ENCODE measurements at places on chromosomes 2 and 18.
A peak's percentile ranks its signal among the peaks of the same experiment; 100 is the strongest.

DNA sequence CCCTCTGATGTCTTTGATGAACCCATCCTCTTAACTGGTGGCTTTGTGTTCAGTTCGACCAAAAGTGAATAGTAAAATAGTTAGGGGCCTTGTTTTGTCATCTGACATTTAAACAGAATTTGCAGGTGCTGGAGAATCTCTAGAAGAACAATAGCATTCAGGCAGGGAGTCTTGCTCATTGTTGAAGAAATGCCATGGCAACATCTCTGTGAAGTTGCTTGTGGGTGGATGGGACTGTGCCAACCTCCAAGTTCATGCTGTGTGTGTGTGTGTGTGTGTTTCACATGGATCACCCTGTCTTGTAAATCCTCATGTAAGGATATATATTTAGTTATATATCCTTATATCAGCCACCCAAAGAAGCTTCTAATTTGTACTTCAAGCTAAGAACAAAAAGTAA lies 66.7 kb downstream of the SKA1 start:
- H3K27me3 ChIP-seq = no peaks in the 10 kb centered on the region
- H3K4me1 ChIP-seq = no peaks in the 10 kb centered on the region
- H3K36me3 ChIP-seq = no peaks in the 10 kb centered on the region
- no peak overlapping the region for H3K27ac ChIP-seq
- DNase-seq = no peak
- no peak overlapping the region for H3K4me3 ChIP-seq

GRCh38 chr2:101706819-101707177 lies 9.3 kb downstream of the MAP4K4 start:
- no peak for DNase-seq
- no peak overlapping the region for H3K4me3 ChIP-seq
- no peaks in the 10 kb centered on the region for H3K27me3 ChIP-seq

GRCh38 chr2:143175438-143175837 lies 46.2 kb downstream of the ARHGAP15 start:
- no peak overlapping the region for H3K4me3 ChIP-seq
- no peaks in the 10 kb centered on the region for H3K36me3 ChIP-seq
- no peaks in the 10 kb centered on the region for H3K27me3 ChIP-seq
- H3K4me1 ChIP-seq = no peaks in the 10 kb centered on the region
- no peak overlapping the region for H3K27ac ChIP-seq

DNA sequence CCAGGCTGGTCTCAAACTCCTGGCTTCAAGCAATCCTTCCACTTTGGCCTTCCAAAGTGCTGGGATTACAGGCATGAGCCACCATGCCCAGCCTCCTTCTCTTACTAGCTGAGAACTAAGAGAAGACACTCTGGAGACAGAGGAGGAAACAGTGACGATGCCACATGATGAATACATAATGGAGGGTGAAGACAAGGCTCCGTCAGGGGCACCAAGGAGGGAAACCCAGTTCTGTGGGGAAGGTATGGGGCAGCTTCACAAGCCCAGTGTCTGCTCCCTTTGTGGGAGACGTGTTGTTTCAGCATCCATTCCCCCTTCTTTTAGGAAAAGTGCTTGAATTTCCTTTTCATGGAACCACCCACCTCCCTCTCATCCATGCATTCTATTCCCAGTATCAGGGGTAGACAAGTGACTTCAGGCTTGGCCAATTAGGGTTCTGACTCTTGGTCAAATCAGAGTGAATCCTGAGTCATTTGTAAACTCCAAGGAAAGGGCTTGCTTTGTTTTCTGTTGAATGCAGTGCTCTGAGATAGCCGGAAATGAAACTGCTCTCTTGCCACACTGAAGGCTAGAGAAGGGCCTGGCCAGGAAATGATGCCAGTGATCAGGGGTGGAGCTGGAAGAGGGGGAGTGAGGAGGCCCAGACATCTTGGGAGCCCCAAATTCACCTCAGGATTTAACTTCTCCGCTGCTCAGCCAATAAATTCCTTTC lies 23.7 kb downstream of the TMEM127 start:
- H3K27me3 ChIP-seq = no peaks in the 10 kb centered on the region
- no peaks in the 10 kb centered on the region for H3K4me1 ChIP-seq
- peak overlapping the region; percentile 57 for H3K27ac ChIP-seq
- DNase-seq = no peak

- H3K27me3 ChIP-seq = no peaks in the 10 kb centered on the region
- DNase-seq = no peak
- no peaks in the 10 kb centered on the region for H3K36me3 ChIP-seq
- H3K27ac ChIP-seq = no peak overlapping the region
- H3K4me1 ChIP-seq = no peaks in the 10 kb centered on the region
Measured at GRCh38 chr2:97675430-97676113, 6.1 kb downstream of the C2orf92 start.

- H3K27ac ChIP-seq = no peak overlapping the region
- H3K4me1 ChIP-seq = no peaks in the 10 kb centered on the region
- H3K27me3 ChIP-seq = no peaks in the 10 kb centered on the region
- DNase-seq = no peak
Measured at GRCh38 chr2:212987492-212987891, 163.9 kb downstream of the IKZF2 start.

DNA sequence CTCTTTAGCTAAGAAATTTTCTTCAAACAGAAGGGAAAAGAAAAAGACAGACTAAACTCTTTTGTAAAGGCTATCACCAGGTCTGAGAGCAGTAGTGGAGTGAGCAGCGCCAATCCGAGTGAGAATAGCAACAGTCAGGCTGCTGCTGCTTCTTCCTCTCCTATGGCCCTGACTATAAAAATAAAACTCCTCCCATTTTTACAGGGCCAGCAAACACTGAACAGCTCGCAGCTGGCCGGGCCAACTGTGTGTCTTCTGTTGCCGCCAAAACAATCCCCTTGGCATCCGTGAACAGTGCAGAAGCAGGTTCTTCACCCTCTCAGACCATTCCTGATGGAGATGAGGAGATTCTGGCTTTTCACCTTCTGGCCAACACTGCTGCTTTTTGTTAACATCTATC lies 124.5 kb downstream of the CNTNAP5 start:
- no peaks in the 10 kb centered on the region for H3K36me3 ChIP-seq
- no peak overlapping the region for H3K4me3 ChIP-seq
- no peak for DNase-seq
- no peak overlapping the region for H3K27ac ChIP-seq
- no peaks in the 10 kb centered on the region for H3K27me3 ChIP-seq

DNA sequence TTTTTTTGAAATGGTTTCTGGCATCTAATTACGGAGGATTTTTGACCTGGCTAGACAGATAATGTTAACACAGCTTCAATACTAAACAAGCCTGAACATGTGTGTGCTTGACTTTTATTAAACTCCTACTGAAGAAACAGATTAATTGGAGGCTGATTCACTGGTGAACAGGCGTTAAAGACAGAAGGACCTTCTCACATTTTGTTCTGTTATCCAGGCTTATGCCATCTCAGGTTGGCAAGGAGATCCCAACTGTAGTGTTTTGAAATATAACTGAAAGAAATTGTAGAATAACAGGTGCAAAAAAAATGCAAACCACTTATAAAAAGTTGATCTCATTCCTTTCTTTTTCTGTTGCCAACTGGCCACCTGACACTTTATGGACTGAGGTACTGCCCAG lies 269.6 kb downstream of the ARHGAP15 start:
- H3K4me1 ChIP-seq = no peaks in the 10 kb centered on the region
- DNase-seq = no peak
- H3K4me3 ChIP-seq = no peak overlapping the region
- H3K27me3 ChIP-seq = no peaks in the 10 kb centered on the region
- no peaks in the 10 kb centered on the region for H3K36me3 ChIP-seq

GRCh38 chr2:66534461-66534860 lies 99.5 kb downstream of the MEIS1 start:
- H3K4me3 ChIP-seq = no peak overlapping the region
- no peak overlapping the region for H3K27ac ChIP-seq
- DNase-seq = no peak

GRCh38 chr2:43349904-43350303 lies 123.5 kb upstream of the ZFP36L2 start:
- peaks cover 25% of the 10 kb centered on the region for H3K4me1 ChIP-seq
- no peaks in the 10 kb centered on the region for H3K27me3 ChIP-seq
- no peak overlapping the region for H3K4me3 ChIP-seq
- DNase-seq = no peak

- no peaks in the 10 kb centered on the region for H3K27me3 ChIP-seq
- H3K36me3 ChIP-seq = no peaks in the 10 kb centered on the region
- DNase-seq = no peak
- H3K4me1 ChIP-seq = peaks cover 7% of the 10 kb centered on the region
- no peak overlapping the region for H3K4me3 ChIP-seq
Measured at GRCh38 chr2:233852056-233852455, 2.3 kb downstream of the HJURP start.

- no peak for DNase-seq
- no peaks in the 10 kb centered on the region for H3K27me3 ChIP-seq
- no peak overlapping the region for H3K27ac ChIP-seq
Measured at GRCh38 chr2:70691497-70692140, 76.4 kb downstream of the ADD2 start.

GRCh38 chr18:9647496-9648323 lies 33.4 kb upstream of the PPP4R1 start:
- no peak overlapping the region for H3K27ac ChIP-seq
- no peak overlapping the region for H3K4me3 ChIP-seq
- H3K4me1 ChIP-seq = no peaks in the 10 kb centered on the region

GRCh38 chr2:122745603-122746002 lies 990.2 kb downstream of the TSN start:
- DNase-seq = no peak
- H3K4me1 ChIP-seq = no peaks in the 10 kb centered on the region
- no peaks in the 10 kb centered on the region for H3K27me3 ChIP-seq
- H3K27ac ChIP-seq = no peak overlapping the region

DNA sequence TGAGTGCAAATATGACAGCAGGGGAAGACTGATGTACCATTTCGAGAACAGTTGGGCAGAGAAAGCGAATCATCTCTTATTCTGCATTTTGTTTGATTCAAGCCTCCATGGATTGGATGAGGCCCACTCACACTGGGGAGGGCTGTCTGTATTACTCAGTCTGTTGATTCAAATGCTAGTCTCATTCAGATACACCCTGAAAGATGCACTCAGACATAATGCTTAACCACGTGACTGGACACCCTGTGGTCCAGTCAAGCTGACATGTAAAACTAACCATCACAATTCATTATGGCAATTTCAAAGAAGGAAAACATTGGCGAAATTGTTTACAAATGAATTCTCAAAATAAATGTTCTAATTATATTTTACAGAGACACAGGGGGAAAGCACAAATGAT lies 1210.2 kb downstream of the DPP10 start:
- H3K27ac ChIP-seq = no peak overlapping the region
- H3K27me3 ChIP-seq = no peaks in the 10 kb centered on the region
- H3K4me1 ChIP-seq = no peaks in the 10 kb centered on the region
- H3K4me3 ChIP-seq = no peak overlapping the region
- DNase-seq = no peak
- H3K36me3 ChIP-seq = no peaks in the 10 kb centered on the region

DNA sequence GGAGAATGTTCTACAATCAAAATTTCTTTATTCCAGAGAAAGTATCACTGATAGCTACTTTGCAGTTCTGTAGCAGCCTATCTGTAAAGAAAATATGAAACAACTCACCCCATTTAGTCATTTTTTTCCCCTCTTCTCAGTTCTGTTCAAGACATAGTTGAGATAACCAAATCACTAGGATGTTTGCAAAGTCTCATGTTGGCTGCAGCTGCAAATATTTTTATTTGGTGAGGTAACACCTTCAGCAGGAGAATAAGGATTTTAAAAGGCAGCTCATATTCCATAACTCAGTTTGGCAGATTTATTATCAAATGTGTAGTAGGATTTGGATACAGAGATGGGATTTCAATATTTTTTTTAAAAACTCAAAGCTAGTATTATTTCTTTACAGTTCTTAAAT lies 41.0 kb downstream of the HNRNPLL start:
- DNase-seq = no peak
- H3K27ac ChIP-seq = no peak overlapping the region
- no peaks in the 10 kb centered on the region for H3K27me3 ChIP-seq
- H3K4me1 ChIP-seq = no peaks in the 10 kb centered on the region
- H3K4me3 ChIP-seq = no peak overlapping the region
- H3K36me3 ChIP-seq = no peaks in the 10 kb centered on the region

- no peak overlapping the region for H3K4me3 ChIP-seq
- H3K27ac ChIP-seq = no peak overlapping the region
- DNase-seq = no peak
- H3K4me1 ChIP-seq = no peaks in the 10 kb centered on the region
- H3K36me3 ChIP-seq = no peaks in the 10 kb centered on the region
Measured at GRCh38 chr2:137879121-137879520, 85.2 kb upstream of the HNMT start.

DNA sequence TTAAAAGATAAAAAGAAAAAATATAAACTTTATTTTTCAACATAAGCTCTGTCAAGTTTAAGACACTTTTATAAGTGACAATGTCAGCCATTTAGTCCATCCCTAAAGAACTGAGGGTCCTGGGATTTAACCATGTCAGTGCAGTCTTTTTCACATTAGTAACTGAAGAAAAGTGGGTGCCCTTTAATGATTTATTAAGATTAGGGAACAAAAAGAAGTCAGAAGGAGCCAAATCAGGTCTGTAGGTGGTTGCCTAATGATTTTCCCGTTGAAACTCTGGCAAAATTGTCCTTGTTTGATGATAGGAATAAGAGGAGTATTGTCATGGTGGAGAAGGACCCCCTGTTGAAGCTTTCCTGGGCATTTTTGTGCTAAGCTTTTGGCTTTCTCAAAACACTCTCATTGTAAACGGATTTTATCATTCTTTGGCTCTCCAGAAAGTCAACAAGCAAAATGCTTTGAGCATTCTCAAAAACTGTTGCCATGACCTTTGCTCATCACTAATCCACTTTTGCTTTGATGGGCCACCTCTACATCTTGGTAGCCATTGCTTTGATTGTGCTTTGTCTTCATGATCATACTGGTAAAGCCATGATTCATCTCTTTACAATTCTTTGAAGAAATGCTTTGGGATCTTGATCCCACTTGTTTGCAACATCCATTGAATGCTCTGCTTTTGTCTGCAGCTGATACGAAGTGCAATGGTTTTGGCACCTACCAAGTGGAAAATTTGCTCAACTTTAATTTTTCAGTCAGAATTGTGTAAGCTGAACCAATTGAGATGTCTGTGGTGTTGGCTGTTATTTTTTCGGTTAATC lies 22.0 kb downstream of the TSPYL6 start:
- H3K4me3 ChIP-seq = no peak overlapping the region
- no peaks in the 10 kb centered on the region for H3K27me3 ChIP-seq
- H3K36me3 ChIP-seq = no peaks in the 10 kb centered on the region
- no peak for DNase-seq

DNA sequence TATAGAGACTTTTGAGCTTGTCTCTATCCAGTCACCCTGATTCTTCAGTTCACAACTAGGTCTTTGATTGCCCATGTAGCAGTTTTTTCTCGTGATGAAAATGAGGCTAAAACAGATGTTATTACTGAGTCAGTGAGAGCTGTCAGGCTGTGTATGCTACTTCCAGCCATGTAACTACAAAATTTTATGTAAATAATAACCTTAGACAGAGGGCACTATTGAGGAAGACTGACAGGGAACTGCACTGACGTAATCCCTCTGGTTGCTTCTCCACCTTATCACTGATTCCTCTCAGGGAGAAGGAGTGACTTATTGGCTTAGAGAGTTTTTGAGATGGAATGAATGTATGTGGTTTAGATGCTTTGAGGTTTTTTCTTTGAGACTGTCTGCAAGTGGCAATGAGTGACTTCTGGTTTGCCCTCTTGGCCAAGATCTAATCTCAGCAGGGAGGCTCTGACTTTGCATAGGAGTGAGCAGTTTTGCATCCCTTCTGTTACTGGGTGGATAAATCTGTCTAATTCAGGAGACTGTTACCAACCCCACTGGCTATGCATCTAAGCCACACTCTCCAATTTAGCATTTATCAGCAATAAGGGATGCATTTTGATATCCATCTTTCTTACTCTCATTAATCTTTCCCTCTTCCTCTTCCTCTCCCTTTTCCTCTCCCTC lies 555.2 kb upstream of the FANCL start:
- H3K4me3 ChIP-seq = no peak overlapping the region
- no peaks in the 10 kb centered on the region for H3K36me3 ChIP-seq
- no peaks in the 10 kb centered on the region for H3K4me1 ChIP-seq
- H3K27me3 ChIP-seq = no peaks in the 10 kb centered on the region

All from uterus (tissue), 4 donors.